A549 treated with RU486 at 1 μM for 4 hours (cell line): ENCODE measurements at places on chromosomes 3 and 15. TPM values are rescaled to one million over a fixed set of nuclear protein-coding genes. Genes with fewer than 3 reads are reported as not detected.

RFTN1 gene
- total RNA-seq, result 2.9 to 3.4 TPM (median 3.2 TPM) in 5 replicates

STRIT1 gene
- total RNA-seq, result not detected in 5 replicates

PRR20G gene
- 0.14 to 0.24 TPM in 2 of 5 replicates, not detected in the others for total RNA-seq

DPPA4 gene
- not detected in 5 replicates for total RNA-seq

CCR5 gene
- total RNA-seq, result not detected in 5 replicates

PTPRG gene
- 2.1 to 2.8 TPM (median 2.5 TPM) in 5 replicates for total RNA-seq

FES gene
- 0.56 to 0.88 TPM (median 0.64 TPM) in 5 replicates for total RNA-seq

SYNPR gene
- total RNA-seq, result not detected in 5 replicates

CFAP100 gene
- total RNA-seq, result not detected in 5 replicates

LIPC gene
- 0.15 to 0.37 TPM in 2 of 5 replicates, not detected in the others for total RNA-seq

FBLN2 gene
- total RNA-seq, result 1.6 to 3.4 TPM (median 2.5 TPM) in 5 replicates

MYRIP gene
- not detected in 5 replicates for total RNA-seq

CAND2 gene
- total RNA-seq, result 0.31 to 0.45 TPM (median 0.40 TPM) in 5 replicates

HES1 gene
- 10.4 to 16.2 TPM (median 14.4 TPM) in 5 replicates for total RNA-seq

SOX14 gene
- total RNA-seq, result not detected in 5 replicates

CISH gene
- 0.48 to 0.90 TPM (median 0.67 TPM) in 5 replicates for total RNA-seq

SMAD3 gene
- 155 to 219 TPM (median 192 TPM) in 5 replicates for total RNA-seq

FBXO40 gene
- total RNA-seq, result not detected in 5 replicates

PP2D1 gene
- not detected in 5 replicates for total RNA-seq

CLDN1 gene
- 15.7 to 34.1 TPM (median 28.5 TPM) in 5 replicates for total RNA-seq

BTD gene
- total RNA-seq, result 15.3 to 18.1 TPM (median 16.9 TPM) in 5 replicates

ISG20 gene
- 33.2 to 45.0 TPM (median 38.8 TPM) in 5 replicates for total RNA-seq

CPB1 gene
- total RNA-seq, result not detected in 5 replicates

MEX3B gene
- total RNA-seq, result 3.8 to 6.4 TPM (median 5.8 TPM) in 5 replicates

VEPH1 gene
- total RNA-seq, result 0.07 to 0.15 TPM in 2 of 5 replicates, not detected in the others

ZBTB20 gene
- total RNA-seq, result 0.09 to 1.2 TPM (median 0.77 TPM) in 5 replicates

ZNF717 gene
- 2.0 to 3.0 TPM (median 2.6 TPM) in 5 replicates for total RNA-seq

SLC51B gene
- 12.4 to 18.4 TPM (median 14.3 TPM) in 5 replicates for total RNA-seq
